ENCODE measurements at places on chromosomes 3 and 15. TPM values are rescaled to one million over a fixed set of nuclear protein-coding genes. Genes with fewer than 3 reads are reported as not detected.

Gene SLC51B
- not detected for total RNA-seq

Gene SKOR1
- total RNA-seq = not detected

Gene RTP1
- not detected for total RNA-seq

Gene CKMT1B
- total RNA-seq = not detected

Gene ROBO2
- total RNA-seq = under 0.01 TPM

Gene AMT
- 0.91 TPM for total RNA-seq
